CD4-positive, alpha-beta memory T cell (primary cell): ENCODE measurements at places on chromosomes 13 and 19.
A peak's percentile ranks its signal among the peaks of the same experiment; 100 is the strongest.

DNA sequence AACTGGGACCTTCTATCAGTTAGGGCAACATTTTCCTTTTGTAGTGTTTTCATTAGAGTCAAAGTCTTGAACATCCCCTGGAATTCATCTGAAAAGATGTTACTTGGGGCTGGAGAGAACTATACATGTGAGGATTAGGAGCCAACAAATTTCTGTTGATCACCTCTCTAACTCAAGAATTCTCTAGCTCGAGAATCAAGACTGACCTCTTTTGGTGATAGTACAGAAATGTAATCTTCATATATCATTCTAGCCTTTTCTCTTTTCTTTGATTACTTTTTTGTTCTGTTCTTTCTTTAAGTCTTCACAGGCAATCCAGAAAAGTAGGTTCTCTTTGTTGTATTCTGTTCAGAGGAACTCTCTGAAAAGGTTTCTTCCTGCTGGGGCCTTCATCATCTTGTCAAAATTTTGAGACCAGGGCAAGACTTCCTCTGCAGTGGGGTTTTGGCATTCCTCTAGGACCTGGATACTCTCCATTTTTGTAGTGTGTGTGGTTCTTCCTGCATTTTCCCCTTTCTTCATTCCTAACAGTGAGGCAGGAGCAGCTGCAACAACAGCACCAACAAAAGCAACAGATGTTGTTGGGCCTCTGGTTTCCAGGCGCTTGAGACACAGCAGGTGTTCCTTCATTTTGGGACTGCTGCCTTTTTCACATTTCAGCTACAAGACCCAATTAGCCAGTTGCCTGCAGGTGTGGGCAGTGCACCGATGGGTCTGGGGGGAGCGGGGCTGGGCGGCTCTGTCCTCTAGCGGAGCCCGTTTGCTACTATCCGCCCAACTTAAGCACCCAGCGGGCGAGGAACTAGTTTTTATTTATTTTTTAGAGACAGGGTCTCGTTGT lies 26.2 kb downstream of the ELF1 start:
- no peak for DNase-seq
- H3K4me1 ChIP-seq, result peaks cover 93% of the 10 kb centered on the region
- no peaks in the 10 kb centered on the region for H3K36me3 ChIP-seq
- H3K4me3 ChIP-seq, result no peak overlapping the region
- peak overlapping the region; percentile 41 for H3K27ac ChIP-seq

GRCh38 chr13:92473765-92474475 lies 752.7 kb upstream of the GPC6 start:
- H3K36me3 ChIP-seq, result no peaks in the 10 kb centered on the region
- H3K27me3 ChIP-seq, result no peaks in the 10 kb centered on the region
- no peak overlapping the region for H3K27ac ChIP-seq
- H3K4me1 ChIP-seq, result no peaks in the 10 kb centered on the region

DNA sequence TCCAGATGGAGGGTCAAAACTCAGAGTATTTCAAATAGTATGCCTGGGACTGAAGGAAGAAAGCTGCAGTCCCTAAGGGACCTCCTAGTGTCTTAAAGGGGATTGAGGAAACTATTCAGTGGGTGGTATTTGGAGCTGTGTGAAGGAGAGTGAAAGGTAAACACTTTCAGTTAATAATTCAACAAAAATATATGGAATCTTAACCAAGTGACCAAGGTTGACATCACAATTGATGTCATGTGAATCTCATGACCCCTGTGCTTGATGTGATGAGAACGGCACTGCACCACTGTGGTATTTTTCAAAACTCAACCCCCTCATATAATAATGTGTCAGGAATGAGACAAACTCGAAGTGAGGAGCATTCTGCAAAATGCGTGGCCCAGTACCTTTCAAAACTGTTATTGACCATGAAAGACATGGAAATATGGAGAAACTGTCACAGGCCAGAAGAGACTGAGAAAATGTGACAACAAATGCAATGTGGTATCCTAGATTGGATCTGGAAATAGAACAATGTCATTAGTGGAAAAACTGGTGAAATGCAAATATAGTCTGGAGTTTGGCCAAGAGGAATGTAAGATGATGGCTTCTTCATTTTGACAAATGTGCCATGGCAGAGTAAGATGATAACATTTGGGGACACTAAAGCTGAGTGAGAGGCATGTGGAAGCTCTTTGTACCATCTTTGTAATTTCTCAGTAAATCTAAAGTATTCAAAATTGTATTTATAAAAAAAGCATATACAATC lies 553.9 kb downstream of the RFC3 start:
- DNase-seq, result no peak
- no peaks in the 10 kb centered on the region for H3K36me3 ChIP-seq
- H3K4me3 ChIP-seq, result no peak overlapping the region
- no peak overlapping the region for H3K27ac ChIP-seq
- H3K4me1 ChIP-seq, result no peaks in the 10 kb centered on the region

DNA sequence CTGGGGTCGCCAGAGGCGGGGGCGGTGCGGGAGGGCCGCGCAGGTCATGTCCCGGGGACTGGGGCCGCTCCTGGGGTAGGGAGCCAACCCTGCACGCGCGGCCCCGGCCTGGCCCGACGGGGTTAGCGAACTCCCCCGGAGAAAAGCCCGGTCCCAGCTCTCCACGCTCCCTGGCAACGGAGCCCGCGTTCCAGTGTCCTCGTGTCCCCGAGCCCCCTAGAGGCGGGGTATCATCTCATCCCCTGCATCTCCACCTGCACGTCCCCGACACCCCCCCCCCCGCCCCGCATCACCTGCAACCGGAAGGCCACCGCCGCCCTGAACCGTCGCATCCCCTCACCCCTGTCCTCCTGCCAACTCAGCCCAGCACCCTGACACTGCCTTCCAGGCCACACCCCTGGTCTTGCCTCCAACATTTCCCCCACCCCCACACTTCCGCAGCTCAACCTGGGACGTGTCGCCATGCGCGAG lies 2.7 kb downstream of the WDR88 start:
- H3K36me3 ChIP-seq, result peaks cover 9% of the 10 kb centered on the region
- H3K27me3 ChIP-seq, result no peaks in the 10 kb centered on the region
- peak; percentile 65 for DNase-seq
- H3K27ac ChIP-seq, result no peak overlapping the region

DNA sequence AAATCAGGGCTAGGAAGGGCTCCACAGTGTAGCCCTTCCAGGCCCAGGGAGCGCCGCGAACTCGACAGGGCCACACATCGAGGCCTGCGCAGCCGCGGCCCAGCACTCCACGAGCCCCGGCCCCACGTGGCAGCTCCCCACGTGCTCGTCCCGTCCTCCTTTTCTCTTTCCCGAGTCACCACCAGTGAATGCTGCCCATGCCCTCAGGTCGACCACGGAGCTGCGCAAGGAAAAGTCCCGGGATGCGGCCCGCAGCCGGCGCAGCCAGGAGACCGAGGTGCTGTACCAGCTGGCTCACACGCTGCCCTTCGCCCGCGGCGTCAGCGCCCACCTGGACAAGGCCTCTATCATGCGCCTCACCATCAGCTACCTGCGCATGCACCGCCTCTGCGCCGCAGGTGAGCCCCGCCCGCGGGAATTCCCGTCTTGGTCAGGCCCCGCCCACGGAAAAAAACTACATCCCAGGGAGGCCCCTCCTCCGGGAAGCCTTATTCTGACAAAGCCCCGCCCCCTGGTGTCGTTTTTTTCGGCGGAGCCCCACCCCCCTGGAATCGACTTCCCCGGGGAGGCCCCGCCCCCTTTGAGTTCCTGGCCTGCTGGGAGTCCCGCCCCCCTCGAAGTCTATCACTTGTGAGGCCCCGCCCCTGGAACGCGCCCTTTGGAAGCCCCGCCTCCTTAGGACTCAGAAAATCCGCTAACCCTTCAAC lies 7.0 kb downstream of the HIF3A start:
- no peak for DNase-seq
- H3K4me3 ChIP-seq, result no peak overlapping the region
- H3K4me1 ChIP-seq, result no peaks in the 10 kb centered on the region
- H3K27me3 ChIP-seq, result no peaks in the 10 kb centered on the region

DNA sequence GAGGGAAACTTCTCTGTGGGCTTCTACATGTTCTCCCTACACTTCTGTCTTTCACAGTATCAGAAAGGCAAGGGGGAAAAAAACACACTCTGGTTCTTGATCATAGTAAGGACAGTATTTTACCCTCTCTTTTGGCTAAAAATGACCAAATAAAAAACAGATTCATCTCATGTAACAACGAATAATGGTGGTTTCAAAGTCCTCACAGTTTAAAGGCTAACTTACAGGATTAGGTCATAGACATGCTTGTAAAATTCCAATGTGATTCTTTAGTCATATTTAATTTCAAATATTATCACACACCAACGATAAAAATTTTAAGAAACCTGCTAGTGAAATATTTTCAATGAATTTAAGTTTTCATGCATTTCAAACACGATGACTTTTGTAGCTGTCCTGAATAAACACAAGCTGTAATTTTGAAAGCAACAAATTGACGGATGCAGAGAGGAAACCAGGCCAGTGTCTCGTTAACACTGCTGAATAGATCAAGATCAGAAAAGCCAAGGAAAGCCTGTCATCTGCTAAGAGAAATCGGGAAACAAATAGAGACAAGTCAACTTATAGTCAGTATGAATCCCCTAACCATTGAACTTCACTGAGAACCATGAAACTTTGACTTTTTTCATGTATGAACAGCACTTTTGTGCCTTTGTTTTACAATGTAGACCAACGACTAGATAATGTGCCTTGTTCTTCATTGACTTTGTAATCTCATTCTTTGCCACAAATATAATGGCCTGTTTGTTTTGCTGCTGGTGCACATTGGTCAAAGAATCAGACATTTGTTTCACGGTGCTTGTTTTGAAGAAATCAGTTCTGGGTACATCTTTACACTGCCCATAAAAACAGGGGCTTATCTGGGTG lies 22.0 kb downstream of the MBNL2 start:
- no peak overlapping the region for H3K27ac ChIP-seq
- DNase-seq, result no peak
- peaks cover 28% of the 10 kb centered on the region for H3K4me1 ChIP-seq

DNA sequence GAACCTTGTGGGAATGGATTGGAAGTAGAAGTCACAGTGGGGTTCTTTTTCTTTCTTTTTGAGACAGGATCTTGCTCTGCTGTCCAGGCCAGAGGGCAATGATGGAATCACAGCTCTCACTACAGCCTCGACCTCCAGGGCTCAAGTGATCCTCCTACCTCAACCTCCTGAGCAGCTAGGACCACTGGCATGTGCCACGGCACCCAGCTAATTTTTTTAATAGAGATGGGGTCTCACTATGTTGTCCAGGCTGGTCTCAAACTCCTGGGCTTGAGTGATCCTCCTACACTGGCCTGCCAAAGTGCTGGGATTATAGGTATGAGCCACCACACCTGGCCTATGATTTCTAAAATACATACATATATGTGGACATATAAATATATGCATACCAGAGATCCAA lies 111.4 kb downstream of the MYCBP2 start:
- DNase-seq, result no peak
- H3K36me3 ChIP-seq, result peaks cover 36% of the 10 kb centered on the region
- H3K4me1 ChIP-seq, result peaks cover 8% of the 10 kb centered on the region
- H3K27ac ChIP-seq, result no peak overlapping the region
- H3K4me3 ChIP-seq, result no peak overlapping the region

GRCh38 chr13:40494946-40495620 lies 171.4 kb downstream of the FOXO1 start:
- DNase-seq, result peak; percentile 69
- H3K27ac ChIP-seq, result peak overlapping the region; percentile 38
- peaks cover 68% of the 10 kb centered on the region for H3K4me1 ChIP-seq
- peak overlapping the region; percentile 20 for H3K4me3 ChIP-seq
- no peaks in the 10 kb centered on the region for H3K27me3 ChIP-seq

DNA sequence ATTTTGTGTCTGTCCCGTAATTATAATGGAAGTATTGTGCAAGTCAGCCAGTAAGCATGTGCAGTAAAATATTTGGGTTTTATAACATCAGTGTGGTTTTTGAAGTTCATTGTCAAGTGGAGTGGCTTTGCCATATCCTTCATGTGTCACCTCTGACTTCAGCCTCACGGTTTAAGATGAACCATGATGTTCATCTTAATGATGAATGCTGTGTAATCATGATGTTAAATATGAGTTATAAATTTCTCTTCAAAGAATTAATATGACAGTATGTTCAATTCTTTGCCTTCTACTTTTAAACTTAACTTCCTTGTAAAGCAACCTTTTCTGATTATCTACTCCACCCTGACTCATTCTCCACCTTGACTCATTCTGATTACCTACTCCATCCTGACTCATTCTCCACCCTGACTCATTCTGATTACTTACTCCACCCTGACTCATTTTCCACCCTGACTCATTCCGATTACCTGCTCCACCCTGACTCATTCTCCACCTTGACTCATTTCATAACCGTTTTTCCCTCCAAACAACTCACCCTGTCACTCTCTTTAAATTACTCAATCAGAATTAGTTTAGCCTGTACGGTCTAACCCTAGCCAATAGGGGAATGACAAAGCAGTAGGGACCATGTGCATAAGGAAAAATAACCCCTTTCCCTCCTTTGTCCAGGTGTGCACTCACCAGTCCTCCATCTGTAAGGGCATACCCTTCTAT lies 50.3 kb upstream of the ANKRD10 start:
- DNase-seq, result no peak

DNA sequence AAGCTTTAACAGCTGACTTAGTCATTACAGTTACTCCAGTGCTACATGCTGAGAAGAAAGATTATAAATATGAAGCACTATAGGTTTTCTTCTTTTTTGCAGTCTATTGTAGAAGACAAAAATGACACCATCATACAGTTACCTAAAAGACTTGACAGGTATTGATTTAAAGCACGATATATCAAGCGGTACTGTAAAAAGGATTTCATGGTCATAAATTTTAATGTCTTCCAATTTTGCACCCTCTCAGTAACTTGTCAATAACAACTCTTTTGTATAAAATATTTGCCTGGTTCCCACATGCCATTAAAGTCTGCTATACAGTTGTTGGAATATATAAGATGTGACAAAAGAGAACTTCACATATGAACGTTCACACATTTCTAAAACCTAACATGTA lies 102.8 kb downstream of the ZIC5 start:
- no peaks in the 10 kb centered on the region for H3K4me1 ChIP-seq
- H3K27ac ChIP-seq, result no peak overlapping the region
- no peaks in the 10 kb centered on the region for H3K36me3 ChIP-seq
- no peak for DNase-seq
- H3K4me3 ChIP-seq, result no peak overlapping the region

GRCh38 chr19:50601407-50602088 lies 33.3 kb upstream of the LRRC4B start:
- H3K36me3 ChIP-seq, result no peaks in the 10 kb centered on the region
- no peak overlapping the region for H3K27ac ChIP-seq
- no peaks in the 10 kb centered on the region for H3K27me3 ChIP-seq
- H3K4me3 ChIP-seq, result no peak overlapping the region
- no peaks in the 10 kb centered on the region for H3K4me1 ChIP-seq
